Stimulated activated CD8-positive, alpha-beta memory T cell treated with anti-CD3 and anti-CD28 coated beads, Interleukin-15, amount 100 ng/mL, for 4 hours (primary cell): ENCODE measurements at places on chromosomes 5 and 9.

DNA sequence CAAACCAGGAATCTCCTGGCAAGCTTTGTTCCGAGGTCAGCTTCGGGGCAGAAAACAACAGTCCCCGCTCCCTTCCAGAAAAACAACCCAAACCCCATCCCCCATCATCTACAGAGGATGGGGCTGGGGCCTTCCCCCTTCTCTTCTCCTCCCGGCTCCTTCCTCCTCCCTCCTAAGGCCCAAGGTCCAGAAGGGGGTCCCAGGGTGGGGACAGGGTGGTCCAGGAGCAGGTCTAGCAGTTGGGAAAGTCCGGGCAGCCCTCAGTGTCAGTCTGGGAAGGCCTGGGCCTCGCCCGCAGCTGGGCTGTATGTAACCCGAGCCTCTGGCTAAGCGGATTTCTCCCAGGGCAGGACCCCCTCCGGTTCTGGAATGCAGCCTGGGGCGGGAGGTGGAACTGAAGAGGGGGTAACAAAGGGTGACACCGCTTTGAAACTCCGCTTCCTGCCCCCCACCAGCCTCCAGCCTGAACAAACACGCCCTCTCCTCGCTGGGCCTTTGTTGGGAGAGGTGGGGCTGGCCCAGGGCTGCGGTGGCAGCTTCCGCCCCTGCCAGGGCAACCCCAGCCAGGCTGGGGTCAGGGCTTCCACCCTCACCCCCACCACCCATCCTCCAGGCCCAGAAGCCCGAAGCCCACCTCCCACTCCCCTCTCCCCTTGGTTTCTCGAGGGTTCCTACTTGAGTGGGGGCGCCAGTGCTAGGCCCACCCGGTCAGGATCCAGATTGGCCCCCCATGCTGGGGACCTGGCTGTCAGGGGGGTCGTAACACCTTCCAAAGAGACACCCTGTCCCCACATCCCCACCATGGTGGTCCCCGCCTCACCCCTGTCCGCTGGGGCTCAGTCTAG, 63.5 kb downstream of the C9orf50 start:
- no peak for DNase-seq

- DNase-seq, result no peak
Observed at GRCh38 chr9:1917396-1917935, 97.7 kb upstream of the SMARCA2 start.

DNA sequence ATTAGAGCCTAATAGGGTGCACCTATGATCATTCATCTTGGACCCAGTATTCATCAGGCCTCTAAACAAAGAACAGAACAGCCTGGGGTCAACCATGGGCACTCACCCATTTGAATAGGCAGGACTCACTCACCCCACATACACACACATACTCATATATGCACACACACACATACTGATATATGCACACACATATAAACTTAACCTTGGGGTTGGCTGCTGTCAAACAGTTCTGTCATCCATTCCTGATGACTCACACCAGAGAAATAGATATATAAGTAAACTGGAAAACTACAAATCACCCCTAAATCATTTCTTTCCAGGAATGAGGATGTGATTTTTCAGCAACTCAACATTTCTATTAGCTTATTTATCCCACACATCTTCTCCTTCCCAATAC, 51.3 kb downstream of the ARL15 start:
- no peak for DNase-seq

- DNase-seq, result no peak
Observed at GRCh38 chr5:110686270-110686669, 40.2 kb downstream of the TMEM232 start.

- DNase-seq, result no peak
Observed at GRCh38 chr5:145130996-145131395, 704.1 kb downstream of the PRELID2 start.

- DNase-seq, result no peak
Observed at GRCh38 chr5:157978061-157978460, 119.1 kb upstream of the CLINT1 start.

- no peak for DNase-seq
Observed at GRCh38 chr5:77960305-77960704, 184.2 kb upstream of the TBCA start.

GRCh38 chr5:119333421-119333851, 22.4 kb upstream of the TNFAIP8 start:
- DNase-seq, result no peak

- no peak for DNase-seq
Observed at GRCh38 chr9:94612071-94612470, 18.4 kb upstream of the FBP2 start.

- peak; percentile 7 for DNase-seq
Observed at GRCh38 chr9:127525401-127526188, 74.3 kb downstream of the LRSAM1 start.

DNA sequence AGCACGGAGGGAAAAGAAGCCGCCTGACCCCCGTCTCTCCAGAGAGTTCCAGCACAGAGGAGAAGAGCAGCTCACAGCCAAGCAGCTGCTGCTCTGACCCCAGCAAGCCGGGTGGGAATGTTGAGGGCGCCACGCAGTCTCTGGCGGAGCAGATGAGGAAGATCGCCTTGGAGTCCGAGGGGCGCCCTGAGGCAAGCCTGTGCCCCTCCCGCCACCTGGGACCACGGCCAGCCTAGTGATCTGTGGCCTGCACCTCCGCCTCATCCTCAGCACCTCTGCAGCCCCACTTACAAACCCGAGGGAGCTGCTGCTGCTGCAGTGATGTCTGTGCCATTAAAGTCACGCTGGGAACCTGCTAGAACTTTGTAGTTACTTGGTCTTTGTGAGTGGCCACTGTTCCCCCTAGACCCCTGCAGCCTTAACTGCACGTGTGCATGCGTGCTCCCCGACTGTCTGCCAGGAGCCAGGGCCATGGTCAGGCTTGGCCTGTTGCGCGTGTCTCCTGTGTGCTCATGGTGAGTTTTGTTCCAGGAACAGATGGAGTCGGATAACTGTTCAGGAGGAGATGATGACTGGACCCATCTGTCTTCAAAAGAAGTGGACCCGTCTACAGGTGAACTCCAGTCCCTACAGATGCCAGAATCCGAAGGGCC, 12.5 kb downstream of the SQSTM1 start:
- DNase-seq, result no peak

DNA sequence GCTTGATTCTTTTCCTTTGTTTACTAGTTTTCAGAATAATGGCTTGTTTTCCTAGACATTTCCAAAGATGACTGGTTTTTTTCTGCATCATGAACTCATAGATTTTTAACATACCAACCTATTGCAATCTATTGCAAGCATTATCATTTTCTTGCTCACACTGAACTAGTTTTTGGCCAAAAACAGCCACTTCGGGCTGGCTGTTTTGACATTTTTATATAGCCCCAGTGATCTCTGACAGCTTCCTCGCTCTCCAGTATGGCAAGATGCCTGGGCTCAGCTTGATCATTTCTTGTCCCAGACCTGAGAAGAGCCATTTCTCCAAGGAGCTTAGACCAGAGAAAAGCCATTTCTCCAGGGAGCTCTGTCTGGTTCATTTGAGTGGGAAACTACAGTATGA, 94.3 kb upstream of the MAMDC2 start:
- no peak for DNase-seq

DNA sequence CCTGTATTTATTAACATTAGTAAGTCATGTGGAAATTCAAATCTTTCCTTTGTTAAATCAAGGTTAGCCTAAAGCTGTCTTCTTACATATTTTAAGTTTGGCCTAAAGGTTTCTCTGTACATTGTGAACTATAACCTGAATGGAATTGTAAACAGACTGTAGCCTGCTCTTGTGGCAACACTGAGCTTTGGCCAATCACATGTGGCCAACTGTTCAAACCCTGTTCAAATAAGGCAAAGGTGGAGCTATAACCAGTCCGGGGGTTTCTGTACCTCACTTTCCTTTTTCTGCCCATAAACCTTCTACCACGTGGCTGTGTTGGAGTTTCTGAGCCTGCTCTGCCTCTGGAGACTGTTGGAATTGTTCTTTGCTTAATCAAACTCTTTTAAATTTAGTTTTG, 3.3 kb upstream of the HAPLN1 start:
- DNase-seq, result no peak

DNA sequence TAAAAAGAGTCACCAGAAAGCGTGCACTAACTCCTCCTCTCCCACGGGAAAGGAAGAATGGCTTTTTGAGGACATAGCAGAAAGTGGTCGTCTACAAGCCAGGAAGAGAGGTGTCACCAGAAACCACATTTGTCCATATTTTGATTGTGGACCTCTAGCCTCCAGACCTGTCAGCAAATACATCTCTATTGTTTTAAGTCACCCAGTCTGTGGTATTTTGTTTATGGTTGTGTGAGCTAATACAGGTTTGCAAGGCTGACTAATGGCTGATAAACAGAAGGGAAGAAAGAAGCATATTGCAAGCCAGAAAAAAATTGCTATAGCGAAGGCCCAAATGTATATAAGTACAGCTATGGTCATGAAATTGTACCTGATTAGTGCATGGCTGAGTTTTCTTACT, 21.4 kb downstream of the WDR70 start:
- DNase-seq, result no peak

- no peak for DNase-seq
Observed at GRCh38 chr5:74441616-74442015, 198.9 kb downstream of the ENC1 start.

- DNase-seq, result no peak
Observed at GRCh38 chr9:35397216-35397698, 92.7 kb upstream of the RUSC2 start.

DNA sequence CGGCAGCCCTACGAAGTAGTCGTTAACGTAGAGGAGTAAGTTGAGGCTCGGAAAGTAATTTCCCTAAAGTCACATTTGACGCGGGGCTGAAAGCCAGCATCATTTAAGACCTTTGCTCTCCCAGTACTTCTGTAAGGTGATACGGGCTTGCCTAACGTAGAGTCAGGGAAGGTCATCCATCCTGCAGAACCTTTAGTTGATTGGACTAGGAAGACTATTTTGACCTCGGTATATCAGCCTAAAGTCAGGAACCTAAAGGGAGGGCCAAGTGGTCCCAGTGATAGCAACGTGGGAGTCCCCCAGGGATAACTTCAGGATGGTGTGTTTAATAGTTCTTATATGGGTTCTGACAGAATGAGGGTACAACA, 657 bp downstream of the NUP214 start:
- DNase-seq, result no peak

GRCh38 chr9:79946712-79947111, 374.9 kb downstream of the TLE4 start:
- no peak for DNase-seq
